ENCODE measurements at places on chromosomes 1 and 21.

GRCh38 chr1:111441573-111442192 lies 7.4 kb downstream of the WDR77 start:
- DNase-seq = peak; percentile 61

- DNase-seq = no peak
Observed at GRCh38 chr1:183385340-183386144, 32.6 kb downstream of the NMNAT2 start.

GRCh38 chr1:181501612-181502011 lies 18.3 kb downstream of the CACNA1E start:
- no peak for DNase-seq

- DNase-seq = no peak
Observed at GRCh38 chr21:46625759-46626158, 9.7 kb upstream of the PRMT2 start.

- DNase-seq = no peak
Observed at GRCh38 chr1:179973198-179974110, 18.8 kb downstream of the CEP350 start.

- no peak for DNase-seq
Observed at GRCh38 chr1:223460566-223461189, 67.5 kb downstream of the CCDC185 start.

DNA sequence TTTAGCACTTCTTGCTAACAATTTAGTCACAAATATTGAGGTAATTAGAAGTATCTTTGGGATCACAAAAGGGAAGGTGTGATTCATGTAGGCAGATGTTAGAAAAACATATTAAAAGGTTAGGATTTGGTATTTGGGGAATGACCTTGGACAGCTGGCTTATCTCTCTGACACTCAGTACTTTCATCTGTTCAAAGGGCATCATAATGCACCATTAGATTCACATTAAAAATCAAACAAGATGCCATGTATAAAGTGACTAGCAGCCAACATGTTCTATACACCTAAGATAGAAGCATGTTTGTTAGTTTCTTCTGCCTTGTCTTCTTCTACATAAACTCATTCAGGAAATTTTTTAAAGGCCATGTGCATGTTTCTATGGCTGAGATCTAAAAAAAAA lies 56.5 kb upstream of the ESRRG start:
- no peak for DNase-seq

GRCh38 chr1:160759740-160760139 lies 20.7 kb downstream of the SLAMF7 start:
- no peak for DNase-seq

- no peak for DNase-seq
Observed at GRCh38 chr1:117629625-117630422, 24.0 kb downstream of the TENT5C start.

Measured in iPS-NIHi11 (cell line).